ENCODE measurements at places on chromosomes 6 and 20.

DNA sequence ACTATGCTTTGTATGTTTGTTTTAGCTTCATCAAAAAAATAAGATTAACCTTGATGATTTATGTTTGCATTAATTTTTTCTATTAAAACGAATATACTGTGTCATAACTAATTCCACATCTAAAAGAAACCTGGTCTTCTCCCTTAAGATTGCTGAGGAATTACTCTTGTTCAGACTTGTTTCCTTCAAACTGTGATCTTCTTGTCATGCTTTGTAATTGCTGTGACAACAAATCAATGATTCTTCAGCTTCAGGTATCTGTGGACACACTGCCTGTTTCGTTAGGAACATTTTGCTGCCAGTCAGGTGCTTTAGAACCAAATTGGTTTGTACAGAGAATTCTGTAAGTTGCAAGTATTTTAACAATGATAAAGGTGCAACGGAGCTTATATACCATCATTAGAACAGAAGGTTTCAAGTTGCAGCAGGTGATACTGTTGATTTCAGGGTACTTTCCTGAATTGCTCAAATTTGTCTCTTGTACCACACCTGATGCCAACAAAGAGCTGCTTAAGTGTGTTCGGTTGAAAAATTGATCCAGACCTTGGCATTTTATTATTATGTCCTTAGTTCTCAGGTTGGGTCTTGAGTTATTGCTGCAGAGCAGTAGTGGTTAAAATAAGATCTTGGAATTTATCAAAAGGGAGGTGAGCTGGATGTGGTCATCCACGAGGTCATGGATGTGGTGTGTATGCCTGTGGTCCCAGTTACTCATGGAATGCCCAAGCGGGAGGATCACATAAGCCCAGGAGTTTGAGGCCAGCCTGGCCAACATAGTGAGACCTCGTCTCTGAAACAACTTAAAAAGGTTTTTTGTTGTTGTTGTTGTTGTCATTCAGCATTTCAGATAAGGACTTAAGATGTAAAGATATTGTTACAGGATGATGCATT is 19.5 kb downstream of the SYTL3 start:
- DNase-seq = peak; percentile 27

- DNase-seq = no peak
These were observed 691.9 kb downstream of the RFPL4B start for GRCh38 chr6:113039005-113039404.

GRCh38 chr6:105900125-105900937 is 185.8 kb upstream of the PRDM1 start:
- no peak for DNase-seq

- DNase-seq = no peak
These were observed 270.2 kb downstream of the SMOC2 start for GRCh38 chr6:168711049-168711640.

GRCh38 chr6:150145427-150145826 is 2.6 kb downstream of the PPP1R14C start:
- no peak for DNase-seq

- no peak for DNase-seq
These were observed 61.0 kb downstream of the PSMG4 start for GRCh38 chr6:3319610-3320200.

- no peak for DNase-seq
These were observed 223.5 kb upstream of the ID4 start for GRCh38 chr6:19613678-19614077.

DNA sequence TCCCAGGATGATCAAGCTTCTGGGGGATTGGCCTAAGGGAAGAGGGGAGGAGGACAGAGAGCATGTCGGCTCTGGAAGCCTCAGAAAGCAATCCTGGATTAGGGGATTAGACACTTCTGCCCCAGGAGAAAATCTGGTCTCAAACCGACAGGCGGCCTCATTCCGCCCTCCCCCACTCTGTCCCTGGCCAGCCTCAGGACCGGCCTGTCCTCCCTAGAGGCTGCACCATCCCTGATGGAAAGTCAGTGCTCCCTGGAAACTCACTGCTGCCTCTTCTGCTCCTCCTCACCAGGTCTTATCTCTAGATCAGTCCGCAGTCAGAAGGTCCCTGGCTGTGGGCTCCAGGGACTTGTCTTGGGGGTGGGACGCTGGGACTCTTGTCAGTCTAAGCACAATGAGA is 905 bp upstream of the SLC12A5 start:
- no peak for DNase-seq

DNA sequence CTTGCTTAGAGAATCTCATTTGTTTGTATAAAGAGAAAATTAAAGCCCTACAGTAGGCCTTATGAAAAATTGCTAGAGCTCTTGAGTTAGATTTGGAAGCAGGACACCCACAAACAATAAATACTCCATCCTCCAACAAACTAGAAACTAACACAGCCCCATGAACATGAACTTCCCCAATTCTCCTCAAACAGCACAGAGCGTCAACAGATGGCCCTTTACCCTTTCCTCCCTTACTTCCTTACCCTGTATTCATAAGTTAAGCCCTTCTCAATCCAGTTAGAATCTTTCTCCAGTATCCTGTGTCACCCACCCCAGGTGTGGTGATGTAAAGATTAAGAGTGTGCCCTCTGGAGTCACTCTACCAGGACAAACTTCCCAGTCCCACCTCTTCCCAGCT is 113.7 kb downstream of the UNC5CL start:
- no peak for DNase-seq

DNA sequence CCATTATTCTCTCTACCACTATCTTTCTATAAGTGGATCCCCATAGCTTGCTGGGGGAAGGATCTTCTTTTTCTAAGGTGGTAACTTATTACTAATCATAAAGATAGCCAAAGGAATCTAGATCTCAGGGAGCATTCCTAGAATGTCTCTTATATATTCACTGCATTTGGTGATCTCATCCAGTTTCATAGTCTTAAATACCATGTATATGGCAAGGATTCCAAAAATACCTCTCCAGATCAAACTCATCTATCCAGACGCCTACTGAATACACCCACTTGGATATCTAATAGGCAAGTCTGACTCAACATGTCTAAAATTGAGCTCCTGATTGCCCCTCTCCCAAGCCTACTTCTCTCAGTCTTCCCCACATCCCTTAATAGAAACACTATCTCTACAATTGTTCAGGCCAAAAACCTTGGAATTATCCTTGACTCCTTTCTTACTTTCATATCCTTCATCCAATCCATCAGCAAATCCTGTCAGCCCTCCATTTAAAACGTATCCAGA is 264.4 kb downstream of the HACE1 start:
- no peak for DNase-seq

DNA sequence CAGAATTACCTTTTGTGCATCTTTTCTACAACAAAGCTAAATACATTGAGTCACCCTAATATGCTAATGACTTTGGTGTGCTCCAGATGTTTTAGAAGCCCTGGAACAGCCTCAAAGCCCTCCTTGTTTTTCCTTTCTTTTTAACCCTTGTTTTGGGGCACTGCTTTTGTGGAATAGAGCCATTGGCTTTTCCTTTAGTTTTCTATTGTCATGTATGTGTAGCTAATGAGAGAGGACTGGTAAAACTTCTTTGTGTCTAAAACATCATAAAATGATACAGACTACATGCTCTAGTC is 158.8 kb downstream of the JARID2 start:
- no peak for DNase-seq

- no peak for DNase-seq
These were observed 11.0 kb downstream of the TNFAIP3 start for GRCh38 chr6:137878029-137878428.

DNA sequence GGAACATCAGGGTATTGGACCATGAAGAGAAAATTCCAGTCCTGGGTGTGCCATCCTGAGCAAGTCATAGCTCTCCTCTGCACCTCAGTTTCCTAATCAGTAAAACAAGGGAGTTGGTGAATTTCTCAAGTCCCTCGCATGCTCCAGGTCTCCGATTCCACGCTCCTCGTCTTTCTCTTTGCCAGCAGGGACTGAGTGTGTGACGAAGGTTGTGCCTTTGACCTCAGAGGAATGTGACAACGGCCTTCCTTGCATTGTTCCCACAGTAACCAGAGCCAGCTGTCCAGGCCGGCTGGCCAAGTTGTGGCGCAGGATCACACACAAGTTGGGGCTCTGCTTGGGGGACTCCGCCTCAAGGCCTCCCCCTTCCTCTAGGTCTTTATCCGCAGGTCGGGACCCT is 217.3 kb downstream of the ATXN1 start:
- DNase-seq = peak; percentile 67

- DNase-seq = no peak
These were observed 17.6 kb upstream of the TAF4 start for GRCh38 chr20:62083312-62083711.

GRCh38 chr6:193773-194310 is 98.4 kb upstream of the DUSP22 start:
- DNase-seq = no peak

DNA sequence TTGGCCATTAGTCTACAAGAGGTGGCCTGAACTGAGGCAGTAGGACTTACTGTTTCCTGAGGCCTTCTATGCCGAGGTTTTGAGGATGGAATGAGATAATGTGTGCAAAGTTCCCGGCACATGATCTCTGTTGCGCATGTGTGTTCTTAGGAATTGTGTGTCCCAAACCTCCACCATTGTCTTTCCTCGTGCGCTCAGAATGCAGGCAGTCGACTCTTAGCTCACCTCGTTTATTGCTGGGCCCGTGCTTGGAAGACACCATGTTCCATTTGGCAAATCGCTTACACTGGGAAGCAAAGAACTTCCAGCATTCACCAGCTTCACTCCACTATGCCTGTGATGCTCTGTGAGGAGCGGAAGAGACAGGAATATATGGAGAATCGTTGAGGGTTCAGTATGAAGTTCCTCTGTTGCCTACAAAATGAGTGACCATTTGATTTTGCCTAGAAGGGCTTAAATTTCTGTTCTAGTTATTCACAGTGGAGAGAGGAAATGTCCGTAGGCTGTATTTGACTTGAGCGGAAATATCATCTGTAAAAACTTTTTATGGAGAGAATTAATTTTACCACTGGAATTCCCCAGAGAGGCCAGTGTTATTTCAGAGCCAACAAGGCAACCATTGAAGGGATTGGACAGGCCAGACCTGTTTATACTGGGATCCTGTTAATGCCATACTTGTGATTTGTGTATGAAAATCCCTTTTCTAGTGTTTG is 75.7 kb upstream of the CLDN20 start:
- no peak for DNase-seq

DNA sequence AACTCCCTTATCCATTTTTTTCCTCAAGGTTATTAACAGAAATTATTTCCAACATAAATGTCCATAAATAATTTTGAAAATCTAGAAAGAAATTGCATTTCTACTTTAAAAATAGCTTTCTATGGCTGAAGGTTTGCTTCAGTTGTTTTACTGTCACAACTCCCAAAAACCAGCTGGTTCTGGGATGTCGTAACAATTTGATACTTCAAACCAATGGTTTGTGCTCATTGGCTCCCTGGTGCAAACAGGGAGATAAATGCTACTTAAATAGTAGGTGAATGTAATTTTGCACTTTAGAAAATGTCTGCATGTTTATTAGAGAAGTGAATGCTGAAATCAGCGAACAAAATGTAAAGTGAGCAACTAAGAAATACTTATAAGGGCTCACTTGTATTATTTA is 31.1 kb downstream of the LAMA2 start:
- no peak for DNase-seq

- peak; percentile 6 for DNase-seq
These were observed 46.9 kb downstream of the GFRA4 start for GRCh38 chr20:3616250-3616649.

GRCh38 chr6:56954403-56955170 is at the start of gene BEND6:
Gene BEND6, plus strand, starts transcription at chr6:56955107. Its CDS starts 26,704 bp downstream, at chr6:56981811.
- DNase-seq = no peak

DNA sequence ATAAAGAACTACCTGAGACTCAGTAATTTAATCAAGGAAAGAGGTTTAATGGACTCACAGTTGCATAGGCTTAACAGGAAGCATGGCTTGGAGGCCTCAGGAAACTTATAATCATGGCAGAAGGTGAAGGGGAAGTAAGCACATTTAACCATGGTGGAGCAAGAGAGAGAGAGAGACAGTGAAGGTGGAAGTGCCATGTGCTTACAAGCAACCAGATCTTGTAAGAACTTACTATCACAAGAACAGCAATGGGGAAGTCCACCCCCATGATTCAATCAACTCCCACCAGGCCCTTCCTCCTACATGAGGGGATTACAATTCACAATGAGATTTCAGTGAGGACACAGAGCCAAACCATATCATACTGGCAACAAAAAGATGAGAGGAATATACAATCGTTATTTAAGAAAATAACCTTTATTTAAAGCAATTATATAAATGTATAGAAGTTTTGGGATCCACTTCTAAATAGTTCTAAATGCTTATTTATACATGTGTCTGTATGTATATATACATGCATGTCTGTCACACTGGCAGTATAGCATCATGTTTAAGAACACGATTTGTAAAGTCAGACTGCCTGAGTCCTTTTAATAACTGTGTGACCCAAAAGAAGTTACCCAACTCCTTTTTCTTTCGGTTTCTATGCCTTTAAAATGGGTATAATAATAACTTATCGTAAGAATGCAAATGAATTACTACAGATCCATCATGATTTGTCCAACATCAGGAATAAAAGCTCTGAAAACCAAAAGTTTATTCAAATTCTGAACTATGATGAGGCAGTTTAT is 255.7 kb upstream of the THEMIS start:
- no peak for DNase-seq
